A673 (cell line): ENCODE measurements at places on chromosomes 4 and X.

DNA sequence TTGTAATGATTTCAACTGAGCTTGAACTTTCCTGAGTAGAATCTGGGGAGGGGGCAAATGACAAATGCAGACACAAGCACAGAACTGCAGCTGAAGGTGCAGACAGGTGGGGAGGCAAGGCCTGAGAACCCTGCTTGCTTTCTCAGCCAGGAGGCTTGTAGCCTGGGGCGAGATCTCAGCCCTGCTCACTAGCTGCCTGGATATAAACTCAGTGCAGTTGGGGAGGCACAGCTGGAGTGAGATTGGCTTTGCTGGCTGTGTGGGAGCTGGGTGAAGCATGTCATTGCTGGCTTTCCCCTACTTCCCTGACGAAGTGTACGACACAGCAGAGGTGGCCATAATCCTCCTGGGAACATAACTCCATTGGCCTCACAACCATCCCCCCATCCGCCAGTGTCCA is 55.5 kb upstream of the NEXMIF start:
- no peak for DNase-seq

GRCh38 chr4:104901961-104902605 is 244.6 kb upstream of the TET2 start:
- DNase-seq: no peak

DNA sequence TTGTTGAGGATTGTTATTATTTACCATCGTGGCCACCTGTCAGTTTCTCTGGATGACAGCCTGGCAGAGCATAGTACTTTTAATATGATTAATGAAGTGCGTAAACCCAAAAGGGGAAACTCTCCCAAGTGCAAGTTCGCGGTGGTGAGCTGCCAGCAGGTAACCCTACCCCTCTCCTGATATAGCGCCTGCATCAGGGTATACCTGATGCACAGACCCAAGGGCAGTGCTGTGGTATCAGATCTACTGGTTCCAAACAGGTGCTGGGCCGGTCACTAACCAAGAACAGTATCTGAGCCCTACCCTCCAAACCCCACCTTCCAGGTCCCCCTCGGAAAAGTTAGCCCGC is 1.6 kb downstream of the RNF150 start:
- no peak for DNase-seq

DNA sequence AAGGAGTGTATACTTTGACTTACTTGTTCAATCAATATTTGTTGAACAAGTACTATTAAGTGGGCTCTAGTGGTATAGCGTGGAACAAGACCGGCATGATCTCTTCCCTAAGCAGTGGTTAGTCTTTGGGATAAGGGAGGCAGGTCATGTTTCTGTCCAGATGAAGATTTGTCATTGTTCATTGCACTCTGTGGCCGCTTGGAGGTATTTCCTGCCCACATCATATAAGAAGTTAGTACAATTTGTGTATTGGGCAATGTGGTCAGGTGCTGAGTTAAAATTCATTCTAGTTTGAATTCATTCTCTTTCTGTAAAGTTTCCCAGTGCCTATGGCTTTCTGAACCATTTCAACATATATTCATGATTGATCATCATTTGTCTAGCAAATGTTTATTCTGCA is 101.1 kb upstream of the SHISA3 start:
- no peak for DNase-seq

- peak; percentile 70 for DNase-seq
These were observed 12.8 kb downstream of the TBC1D9 start for GRCh38 chr4:140743194-140743931.
